ENCODE measurements at places on chromosomes 2 and 18. TPM values are rescaled to one million over a fixed set of nuclear protein-coding genes. Genes with fewer than 3 reads are reported as not detected.

ICOS gene
- not detected for total RNA-seq

ZNF892 gene
- 3.6 TPM for total RNA-seq

PID1 gene
- total RNA-seq: 13.0 TPM

ANTXR1 gene
- total RNA-seq: 11.2 TPM

CRYBA2 gene
- 26.4 TPM for total RNA-seq

AQP12A gene
- total RNA-seq: 130 TPM

TNS1 gene
- 168 TPM for total RNA-seq

PDK1 gene
- 17.5 TPM for total RNA-seq

ABCB11 gene
- not detected for total RNA-seq

ALK gene
- total RNA-seq: 0.26 TPM

CFAP221 gene
- total RNA-seq: 21.5 TPM

TMEM247 gene
- not detected for total RNA-seq

RHOB gene
- total RNA-seq: 376 TPM

Measured in body of pancreas (tissue), 4 donors.